ENCODE measurements at places on chromosomes 6 and 20.

DNA sequence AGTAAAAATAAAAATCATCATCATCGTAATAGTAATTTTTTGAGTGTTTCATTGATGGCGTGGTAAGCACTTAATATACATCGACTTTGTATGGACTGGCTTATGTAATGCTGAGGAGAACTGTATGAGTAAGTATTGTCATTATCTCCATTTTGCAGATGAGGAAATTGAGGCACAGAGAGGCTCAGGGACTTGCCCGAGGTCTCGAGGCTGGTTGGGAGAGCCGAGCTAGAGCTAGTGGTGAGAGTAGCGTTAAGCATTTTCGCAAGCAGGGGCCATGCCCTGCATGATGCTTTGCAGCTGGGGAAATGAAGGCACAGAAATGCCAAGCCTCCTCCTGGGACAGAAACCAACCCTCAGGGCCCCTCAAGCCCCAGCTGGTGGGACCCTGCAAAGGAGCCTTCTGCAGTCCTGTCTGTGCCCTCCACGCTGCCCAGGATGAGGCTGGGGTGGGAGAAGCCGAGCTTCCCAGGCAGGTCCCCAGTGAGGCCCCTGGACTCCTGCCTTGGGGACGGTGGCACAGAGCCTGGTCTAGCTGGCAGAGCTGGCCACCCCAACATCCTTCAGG, 31.1 kb upstream of the STX16 start:
- H3K27ac ChIP-seq = no peak overlapping the region
- H3K4me3 ChIP-seq = no peak overlapping the region
- no peak for DNase-seq
- peaks cover 20% of the 10 kb centered on the region for H3K4me1 ChIP-seq
- H3K27me3 ChIP-seq = no peaks in the 10 kb centered on the region

- H3K27ac ChIP-seq = no peak overlapping the region
- no peaks in the 10 kb centered on the region for H3K36me3 ChIP-seq
- peaks cover 14% of the 10 kb centered on the region for H3K4me1 ChIP-seq
Observed at GRCh38 chr6:43924222-43924702, 154.3 kb downstream of the VEGFA start.

GRCh38 chr6:129329678-129330077, 380.3 kb downstream of the ARHGAP18 start:
- H3K27me3 ChIP-seq = no peaks in the 10 kb centered on the region
- no peak overlapping the region for H3K4me3 ChIP-seq
- H3K36me3 ChIP-seq = no peaks in the 10 kb centered on the region

GRCh38 chr6:33848484-33848883, 44.7 kb upstream of the MLN start:
- H3K4me3 ChIP-seq = no peak overlapping the region
- no peak overlapping the region for H3K27ac ChIP-seq
- no peaks in the 10 kb centered on the region for H3K27me3 ChIP-seq
- H3K36me3 ChIP-seq = no peaks in the 10 kb centered on the region

GRCh38 chr6:138719744-138720143, 53.8 kb upstream of the CCDC28A start:
- no peak for DNase-seq
- no peak overlapping the region for H3K27ac ChIP-seq

Measured in vagina (tissue), 2 donors.